Spinal cord (tissue), 10 donors: ENCODE measurements at places on chromosomes 7 and 10. TPM values are rescaled to one million over a fixed set of nuclear protein-coding genes. Genes with fewer than 3 reads are reported as not detected.

Gene TYSND1
- polyA plus RNA-seq = 13.0 TPM

- no peak for DNase-seq
These were observed at the start of gene LIPN for GRCh38 chr10:88759366-88760101. TSS of gene LIPN (plus strand) at chr10:88760020. CDS start at chr10:88761406, 1,386 bp downstream.

Gene RAB11FIP2
- 30.2 TPM for polyA plus RNA-seq

Gene SEMA3E
- polyA plus RNA-seq = 5.8 TPM

Gene SPACDR
- 12.0 TPM for polyA plus RNA-seq

DNA sequence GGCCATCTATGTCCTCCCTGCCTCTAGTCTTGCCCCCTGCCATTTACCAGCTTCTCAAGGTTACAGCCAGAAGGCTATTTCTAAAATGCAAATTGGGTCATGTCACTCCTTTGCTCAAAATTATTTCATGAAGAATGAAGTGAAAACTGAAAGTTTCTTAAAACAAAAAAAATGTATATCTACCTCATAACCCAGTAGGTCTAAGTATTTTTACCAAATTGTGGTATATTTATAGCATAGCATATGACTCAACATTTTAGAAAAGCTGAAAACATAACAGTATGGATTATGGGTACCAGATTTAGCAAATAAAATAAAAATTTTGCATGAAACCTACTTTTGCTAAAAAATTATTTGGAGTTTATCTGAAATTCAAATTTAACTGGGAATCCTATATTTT is 78.4 kb downstream of the SLC16A9 start:
- no peak for DNase-seq

Gene SCIN
- polyA plus RNA-seq = 7.8 TPM

GRCh38 chr7:24885305-24885704 is 94.7 kb downstream of the OSBPL3 start:
- no peak for DNase-seq

GRCh38 chr7:11203683-11204082 is 230.0 kb downstream of the PHF14 start:
- DNase-seq = no peak

Gene CYP2C19
- not detected for polyA plus RNA-seq

DNA sequence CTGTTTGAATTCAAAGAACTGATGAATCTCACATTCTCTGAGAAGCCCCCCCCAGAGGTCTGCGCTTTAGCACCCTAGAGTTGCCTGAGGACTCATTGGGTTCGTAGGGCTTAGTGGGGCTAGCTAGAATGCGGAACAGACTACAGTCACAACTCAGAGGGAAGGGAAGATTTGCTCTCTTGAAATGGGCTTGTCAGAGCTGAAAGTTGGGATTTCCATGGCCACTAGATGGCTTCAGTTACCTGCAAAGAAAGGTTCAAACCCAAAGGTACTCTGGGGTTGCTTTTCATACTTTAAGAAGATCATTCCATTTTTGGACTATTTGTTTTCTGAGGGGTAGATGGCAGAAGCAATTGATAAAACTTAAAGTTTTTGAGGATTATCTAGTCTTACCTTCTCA is 205.0 kb downstream of the BBS9 start:
- peak; percentile 7 for DNase-seq

DNA sequence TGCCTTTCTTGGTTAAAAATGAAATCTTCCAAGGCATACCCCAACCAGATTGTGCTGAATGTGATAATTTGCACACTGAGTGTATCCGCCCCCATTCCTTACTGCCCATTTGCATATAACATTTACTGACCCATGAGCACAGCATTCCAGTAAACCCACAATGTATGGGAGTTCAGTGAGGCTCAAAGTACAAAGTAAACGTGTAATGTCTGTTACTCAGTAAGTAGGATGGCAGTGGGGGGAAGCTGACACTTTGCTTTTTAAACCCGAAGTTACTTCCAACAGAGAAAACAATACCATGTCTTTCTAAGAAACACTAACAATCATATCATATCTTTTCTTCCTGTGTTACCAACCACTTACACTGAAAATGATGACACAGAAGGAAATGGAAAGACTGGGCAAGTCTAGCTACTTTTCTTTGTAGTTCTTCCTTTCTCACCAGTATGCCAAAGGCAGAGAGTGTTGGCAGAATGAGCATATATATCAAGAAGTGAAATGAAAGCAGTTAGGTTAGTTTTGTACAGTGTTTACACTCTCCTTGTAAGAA is 27.1 kb upstream of the SOSTDC1 start:
- DNase-seq = no peak

- DNase-seq = no peak
These were observed 258.2 kb downstream of the FRMD4A start for GRCh38 chr10:14072541-14072940.

GRCh38 chr10:102208311-102209035 is 17.6 kb upstream of the ELOVL3 start:
- no peak for DNase-seq

- DNase-seq = no peak
These were observed 23.6 kb downstream of the RBM20 start for GRCh38 chr10:110667620-110668343.

DNA sequence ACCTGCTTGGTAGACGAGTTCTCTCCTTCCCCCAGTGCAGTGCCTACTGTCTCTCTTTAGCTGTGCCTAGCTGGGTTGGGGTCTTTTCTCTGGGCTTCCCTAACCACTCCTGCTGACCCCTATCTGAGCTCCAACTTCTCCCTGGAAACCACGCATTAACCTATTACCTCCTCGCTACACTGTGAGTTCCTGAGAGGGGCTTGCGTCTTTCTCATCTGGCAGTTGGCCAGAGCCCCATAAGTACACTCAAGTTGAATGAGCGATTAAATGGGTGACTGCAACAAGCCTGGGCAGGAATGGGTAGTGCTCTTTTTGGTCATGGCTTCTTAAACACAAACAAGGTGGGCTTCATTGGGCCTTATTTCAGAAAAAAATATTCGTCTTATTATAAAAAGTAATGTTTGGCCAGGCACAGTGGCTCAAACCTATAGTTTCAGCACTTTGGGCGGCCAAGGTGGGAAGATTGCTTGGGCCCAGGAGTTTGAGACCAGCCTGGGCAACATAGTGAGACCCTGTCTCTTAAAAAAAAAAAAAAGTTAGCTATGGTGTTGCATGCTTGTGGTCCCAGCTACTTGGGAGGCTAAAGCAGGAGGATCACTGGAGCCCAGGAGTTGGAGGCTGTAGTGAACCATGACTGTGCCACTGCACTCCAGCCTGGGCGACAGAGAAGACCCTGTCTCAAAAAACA is 41.4 kb downstream of the SYPL1 start:
- DNase-seq = no peak

DNA sequence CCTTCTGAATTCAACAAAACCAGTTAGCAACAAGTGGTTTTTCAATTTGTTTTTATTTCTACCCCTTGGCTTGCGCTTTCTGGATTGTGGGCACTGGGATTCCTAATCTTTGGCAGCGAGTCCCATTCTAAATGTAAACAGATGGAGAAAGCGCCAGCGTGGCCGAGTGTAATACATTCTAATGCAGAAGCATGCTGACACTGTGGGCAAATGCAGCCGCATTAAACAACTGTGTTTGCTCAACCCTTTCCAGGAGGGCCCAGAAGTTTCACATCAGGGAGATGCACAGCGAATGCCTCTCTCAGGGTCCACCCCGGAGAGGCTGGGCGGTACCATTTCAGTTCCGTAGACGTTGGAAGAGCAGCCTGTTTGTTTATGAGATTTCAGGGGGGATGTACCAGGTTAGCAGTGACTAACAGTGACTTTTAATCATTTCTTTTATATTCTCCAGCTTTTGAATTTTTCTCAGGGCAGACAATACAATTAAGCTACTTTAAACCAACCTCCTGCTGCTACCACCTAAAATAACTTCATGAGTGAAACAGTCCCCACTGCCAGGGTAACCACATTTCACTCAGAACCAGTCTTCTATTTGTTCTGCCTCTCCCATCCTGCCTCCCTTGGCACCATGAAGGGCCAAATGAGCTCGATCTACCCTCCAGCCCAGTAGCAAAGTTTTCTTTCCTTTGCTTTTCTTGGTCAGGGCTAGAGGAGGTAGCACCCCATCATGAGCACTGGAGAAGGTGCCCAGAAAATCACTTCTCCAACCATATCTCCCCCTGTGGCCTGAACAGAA is 164.2 kb upstream of the ITGB1 start:
- DNase-seq = peak; percentile 92

Gene PRKCQ
- polyA plus RNA-seq = 10.9 TPM

Gene BAIAP2L1
- polyA plus RNA-seq = 4.3 TPM

DNA sequence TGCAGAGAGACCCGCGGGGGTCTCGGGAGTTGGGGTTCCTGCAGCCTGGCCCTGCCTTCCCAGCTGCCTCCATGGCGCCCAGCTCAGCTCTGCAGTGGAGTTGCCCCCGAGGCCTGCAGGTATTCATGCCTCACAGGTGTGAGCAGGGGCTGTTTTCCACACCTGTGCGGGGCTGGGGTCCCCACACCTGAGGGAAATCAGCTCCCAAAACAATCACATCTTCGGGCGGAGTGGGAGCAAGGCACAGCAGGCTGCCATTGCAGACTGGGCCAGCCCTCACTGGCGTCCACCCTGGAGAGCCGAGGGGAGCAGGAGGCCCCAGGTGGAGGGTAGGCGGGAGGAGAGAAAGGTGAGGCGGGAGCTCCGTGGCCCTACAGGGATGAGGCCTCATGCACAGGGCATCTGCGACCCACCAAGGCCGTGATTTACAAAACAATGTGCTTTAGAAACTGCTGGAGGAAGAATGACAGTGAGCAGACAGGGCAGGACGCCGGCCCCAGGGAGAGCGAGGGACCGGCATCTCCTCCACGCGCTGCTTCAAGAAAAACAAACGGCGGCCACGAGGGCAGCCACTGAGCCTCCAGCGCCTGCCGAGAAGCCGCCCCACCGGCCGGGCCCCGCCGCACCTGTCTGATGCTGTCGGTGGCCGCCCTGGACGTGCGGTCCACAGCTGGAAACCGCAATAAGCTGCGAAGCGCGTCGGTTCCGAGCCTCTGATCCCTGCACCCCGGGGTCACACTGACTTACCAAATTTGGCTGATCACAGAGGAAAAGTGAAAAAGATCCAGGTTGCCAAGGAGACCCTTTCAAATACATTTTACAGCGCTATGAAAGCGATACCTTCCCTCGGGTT is 53.0 kb upstream of the PDGFA start:
- no peak for DNase-seq

Gene HIPK2
- polyA plus RNA-seq = 142 TPM

- no peak for DNase-seq
These were observed 20.2 kb downstream of the MRPL32 start for GRCh38 chr7:42952328-42952727.

Gene ZNF853
- polyA plus RNA-seq = 42.6 TPM

GRCh38 chr7:75945297-75946168 is 30.6 kb downstream of the POR start:
- DNase-seq = no peak

Gene PNLIPRP2
- polyA plus RNA-seq = 0.18 TPM

DNA sequence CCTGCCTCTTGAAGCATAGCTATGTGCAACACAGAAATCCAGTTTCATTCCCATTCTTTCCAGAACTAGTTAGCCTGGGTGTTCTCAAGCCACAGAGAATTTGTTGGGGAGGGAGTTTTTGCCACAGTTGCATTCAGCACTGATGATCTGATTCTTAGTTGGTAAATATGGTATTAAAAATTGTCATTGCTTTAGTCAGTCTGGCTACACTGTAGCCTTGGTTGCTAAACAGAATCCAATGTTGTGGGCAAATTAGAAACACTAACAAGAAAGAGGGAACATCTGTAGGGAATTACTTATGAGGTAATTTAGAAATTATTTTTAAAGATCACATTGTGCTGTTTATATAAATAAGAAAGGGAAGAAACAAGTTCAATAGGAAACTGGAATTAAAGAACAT is 57.0 kb upstream of the CC2D2B start:
- no peak for DNase-seq

DNA sequence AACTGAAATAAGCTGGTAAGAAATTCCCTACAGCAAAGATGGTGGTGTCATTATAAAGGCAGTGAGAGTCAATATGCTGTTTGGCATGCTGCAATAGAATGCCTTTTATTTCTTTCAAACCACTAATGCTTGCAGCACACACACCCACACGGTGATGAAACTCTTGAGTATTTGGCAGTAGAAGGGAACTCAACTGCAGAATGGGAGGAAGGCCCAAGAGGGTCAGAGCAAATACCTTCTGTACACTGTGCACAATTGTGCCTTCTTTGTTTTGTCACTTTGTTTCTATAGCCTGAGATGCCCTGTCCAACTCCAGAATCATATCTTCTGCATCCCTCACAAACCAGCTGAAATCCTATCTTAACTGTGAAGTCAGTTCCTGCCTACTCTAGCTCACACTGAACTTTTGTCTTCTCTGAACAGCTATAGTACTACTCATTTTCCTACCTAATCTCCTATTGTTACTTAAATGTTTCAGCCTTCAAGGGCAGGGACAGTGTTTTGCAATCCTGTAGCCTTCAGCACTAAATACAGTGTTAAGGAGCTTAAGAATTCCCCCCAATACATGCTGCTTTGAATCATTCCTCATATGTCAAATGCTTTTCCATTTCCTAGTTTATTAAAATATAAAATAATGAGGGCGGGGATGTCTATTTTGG is 22.2 kb downstream of the MMS19 start:
- DNase-seq = no peak

Gene OR6V1
- polyA plus RNA-seq = not detected

DNA sequence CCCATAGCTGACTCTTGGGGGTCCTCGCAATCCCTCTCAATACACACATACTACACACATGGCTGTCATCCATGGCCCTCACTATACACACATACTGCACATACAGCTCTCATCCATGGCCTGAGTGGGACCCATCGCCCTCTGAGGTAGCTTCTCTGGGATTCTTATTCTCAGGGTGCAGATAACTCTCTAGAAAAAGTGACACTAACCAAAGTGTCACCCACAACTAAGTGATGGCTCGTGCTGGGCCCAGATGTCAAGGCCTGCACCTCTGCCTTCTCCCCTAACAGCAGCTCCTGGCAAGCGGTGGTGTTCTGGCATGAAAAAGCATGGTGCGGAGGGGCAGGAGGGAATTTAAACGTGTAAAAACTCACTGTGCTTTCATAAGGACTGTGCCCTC is 62.7 kb upstream of the ZPBP start:
- no peak for DNase-seq

Gene STEAP1
- 1.2 TPM for polyA plus RNA-seq
